ENCODE measurements at places on chromosomes 13 and 19.

- no peak for DNase-seq
These were observed 83.3 kb upstream of the PCDH8 start for GRCh38 chr13:52931539-52932431.

DNA sequence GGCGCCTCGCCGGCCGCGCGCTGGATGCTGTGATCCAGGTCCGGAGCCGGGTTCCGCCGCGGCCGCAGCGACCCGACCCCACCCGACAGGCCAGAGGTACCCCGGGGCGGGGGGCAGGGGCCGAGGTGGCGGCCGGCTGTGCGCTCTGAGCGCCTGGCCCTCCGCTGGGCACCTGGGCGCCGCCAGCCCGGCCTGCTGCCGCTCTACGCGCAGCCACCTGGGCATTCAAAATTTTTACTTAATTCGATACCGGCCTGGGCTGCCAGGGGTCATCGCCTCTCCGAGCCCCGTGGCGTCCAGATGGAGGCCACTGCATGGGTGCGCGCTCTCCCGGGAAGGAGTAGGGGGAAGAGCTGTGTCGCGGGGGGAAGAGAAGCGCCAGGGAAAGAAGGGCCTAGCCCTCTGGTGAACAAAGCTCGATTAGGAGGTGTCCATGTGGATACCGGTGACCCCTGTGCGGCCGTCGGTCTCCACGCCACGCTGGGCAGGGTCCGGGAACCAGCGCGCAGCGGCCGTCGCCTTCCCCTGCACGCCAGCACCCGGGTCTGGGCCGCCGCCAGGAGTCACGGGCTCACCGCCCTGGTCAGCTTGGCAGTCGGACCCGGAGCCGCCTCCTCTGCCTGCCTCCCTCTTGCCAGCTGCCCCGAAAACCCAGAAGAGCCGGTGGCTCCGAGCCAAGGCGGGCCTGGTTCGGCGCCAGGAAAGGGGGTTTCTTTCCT, 666 bp downstream of the BIVM start:
- peak; percentile 53 for DNase-seq

DNA sequence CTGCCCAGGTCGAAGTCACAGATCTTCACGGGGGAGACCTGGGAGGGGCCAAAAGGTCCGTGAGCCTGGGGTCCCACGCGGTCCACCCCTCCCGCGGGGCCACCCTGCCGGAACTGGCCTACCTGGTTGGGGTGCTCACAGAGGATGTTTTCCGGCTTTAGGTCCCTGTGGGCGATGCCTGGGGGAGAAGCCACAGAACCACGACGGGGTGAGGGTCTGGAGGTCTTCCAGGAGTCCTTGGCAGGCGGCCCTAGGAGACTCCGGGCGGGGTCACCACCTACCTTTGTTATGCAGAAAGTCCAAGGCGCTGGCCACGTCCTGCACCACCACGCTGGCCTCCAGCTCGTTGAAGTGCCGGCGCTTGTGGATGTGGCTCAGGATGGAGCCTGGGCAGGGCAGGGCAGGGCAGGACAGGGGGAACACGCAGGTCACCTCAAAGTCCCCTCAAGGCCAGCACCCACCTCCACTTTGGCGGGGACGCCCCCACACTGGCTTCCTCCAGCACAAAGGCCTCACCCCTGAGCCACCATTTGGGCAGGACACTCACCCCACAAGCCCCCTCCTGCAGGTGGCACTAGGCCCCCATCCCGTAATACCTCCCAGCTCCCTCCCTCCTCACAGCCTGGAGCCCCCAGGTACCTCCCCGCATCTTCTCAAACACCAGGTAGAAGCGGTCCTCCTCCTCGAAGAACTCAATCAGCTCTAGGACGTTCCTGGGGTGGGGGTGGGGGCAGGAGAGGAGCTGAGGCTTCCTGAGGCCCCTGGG, 8.4 kb downstream of the MKNK2 start:
- DNase-seq: no peak

- no peak for DNase-seq
These were observed 1270.8 kb downstream of the PCDH9 start for GRCh38 chr13:65959305-65959704.

GRCh38 chr13:104534847-104535246, 1468.6 kb upstream of the SLC10A2 start:
- no peak for DNase-seq

DNA sequence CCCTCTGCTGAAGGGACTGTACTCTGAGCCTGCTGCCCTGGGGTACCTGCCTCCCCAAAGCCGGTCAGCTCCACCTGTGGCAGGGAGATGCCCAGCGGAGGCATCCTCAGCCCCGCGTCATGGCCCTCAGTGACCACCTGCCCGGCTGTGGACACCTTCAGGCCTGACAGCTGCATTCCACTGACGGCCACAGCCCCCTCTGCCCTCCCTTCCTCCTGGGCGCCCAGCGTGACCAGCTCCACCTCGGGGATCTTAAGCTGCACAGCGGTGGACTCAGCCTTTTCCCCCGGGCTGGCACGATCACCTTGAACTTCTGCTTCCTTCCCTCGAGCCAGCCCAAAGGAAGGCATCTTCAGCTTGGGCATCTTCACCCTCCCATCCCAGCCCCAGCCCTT, 4.8 kb upstream of the HIPK4 start:
- DNase-seq: no peak

- no peak for DNase-seq
These were observed 132.2 kb downstream of the EFNB2 start for GRCh38 chr13:106403280-106403679.

- no peak for DNase-seq
These were observed 66.5 kb downstream of the DGKH start for GRCh38 chr13:42114912-42115311.

DNA sequence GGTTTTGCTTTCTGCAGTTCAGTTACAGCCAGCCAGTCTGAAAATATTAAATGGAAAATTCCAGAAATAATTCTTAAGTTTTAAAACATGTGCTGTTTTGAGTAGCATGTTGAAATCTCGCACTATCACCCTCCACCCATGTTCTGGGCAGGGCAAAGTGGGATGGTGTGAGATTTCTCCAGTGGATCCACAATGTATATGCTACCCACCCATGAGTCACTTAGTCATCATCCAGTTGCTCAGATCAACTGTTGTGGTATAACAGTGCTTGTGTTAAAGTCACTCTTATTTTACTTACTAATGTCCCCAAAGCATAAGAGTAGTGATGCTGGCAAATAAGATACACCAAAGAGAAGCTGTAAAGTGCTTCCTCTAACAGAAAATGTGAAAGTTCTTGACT, 56.4 kb downstream of the CYSLTR2 start:
- DNase-seq: no peak

GRCh38 chr19:29836409-29836825, 24.6 kb downstream of the CCNE1 start:
- no peak for DNase-seq

- peak; percentile 49 for DNase-seq
These were observed 21.5 kb upstream of the GARRE1 start for GRCh38 chr19:34232566-34233481.

GRCh38 chr13:65613004-65613403, 1617.1 kb downstream of the PCDH9 start:
- DNase-seq: no peak

DNA sequence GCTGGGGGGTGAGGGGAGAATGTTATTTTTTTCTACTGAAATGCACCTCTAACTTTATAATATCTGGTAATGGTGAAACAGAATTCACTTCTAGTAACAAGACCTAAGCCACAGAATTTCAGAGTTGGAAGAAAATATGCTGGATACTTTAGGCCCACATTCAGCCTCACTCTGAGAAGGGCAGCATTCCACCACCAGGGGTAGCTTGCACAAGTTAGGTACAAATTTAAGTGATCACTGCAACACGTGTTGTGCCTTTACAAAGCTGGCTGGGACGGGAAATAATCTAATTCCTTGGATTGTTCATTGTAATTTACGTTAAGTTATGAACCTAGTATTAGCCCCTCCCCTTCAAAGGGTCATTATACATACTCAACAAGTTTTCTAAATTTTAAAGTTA, 192.3 kb downstream of the RGCC start:
- DNase-seq: no peak

GRCh38 chr19:19224852-19225494, 13.2 kb downstream of the NCAN start:
- DNase-seq: no peak

- no peak for DNase-seq
These were observed 343.1 kb downstream of the MZT1 start for GRCh38 chr13:72384186-72384823.
